ENCODE measurements at places on chromosomes 4 and X.

GRCh38 chr4:2725380-2725779 is 30.8 kb downstream of the TNIP2 start:
- DNase-seq, result no peak

DNA sequence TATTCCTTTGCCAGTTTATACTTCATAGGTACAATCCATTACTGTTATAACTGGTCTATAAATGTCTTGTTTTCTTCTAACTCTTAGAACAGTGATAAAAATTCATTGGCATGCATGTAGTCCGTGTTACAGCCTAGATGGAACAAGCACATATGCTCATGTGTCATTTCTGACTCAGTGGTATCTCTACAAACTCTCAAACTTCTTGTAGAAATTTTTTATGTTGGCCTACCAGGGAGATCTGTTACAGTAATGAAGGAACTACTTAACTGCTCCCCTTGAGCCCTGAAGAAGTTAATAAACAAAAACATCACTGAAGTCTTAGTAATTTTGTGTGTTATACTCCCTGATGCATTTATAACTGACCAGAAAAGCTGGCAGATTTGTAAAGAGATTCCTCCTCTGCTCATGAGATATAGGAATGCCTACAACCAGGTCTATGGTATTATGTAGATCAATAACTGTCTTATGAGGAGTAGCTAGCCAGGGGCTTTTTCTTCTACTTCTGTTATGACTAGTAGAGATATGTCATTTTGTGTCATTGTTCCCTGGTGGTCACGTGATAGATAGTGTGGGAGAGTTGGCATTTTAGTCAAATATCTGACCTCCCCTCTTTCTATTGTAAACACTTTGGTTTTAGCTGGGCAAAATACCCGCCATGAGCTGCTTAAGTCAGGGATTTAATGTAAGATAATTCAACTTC is 53.7 kb upstream of the FAAH2 start:
- DNase-seq, result no peak

DNA sequence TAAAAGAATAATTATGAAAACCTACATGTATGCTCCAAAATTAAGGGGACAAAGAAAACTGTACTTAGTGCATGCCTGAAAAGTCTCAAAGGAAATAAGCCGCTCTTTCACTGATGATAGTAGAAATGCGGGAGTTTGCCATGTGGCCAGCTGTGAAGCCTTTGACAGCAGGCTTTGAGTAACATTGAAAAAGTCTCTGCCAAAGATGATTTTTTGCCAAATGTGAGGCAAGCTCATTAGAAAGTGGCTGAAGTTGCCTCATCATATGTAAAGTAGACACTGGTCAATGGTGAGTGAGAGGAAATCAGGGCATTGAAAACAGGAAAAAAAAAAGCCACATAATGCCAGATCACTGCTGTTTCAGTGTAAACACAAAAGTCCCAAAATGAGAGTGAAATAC is 2360.1 kb downstream of the PCDH7 start:
- DNase-seq, result peak; percentile 44

DNA sequence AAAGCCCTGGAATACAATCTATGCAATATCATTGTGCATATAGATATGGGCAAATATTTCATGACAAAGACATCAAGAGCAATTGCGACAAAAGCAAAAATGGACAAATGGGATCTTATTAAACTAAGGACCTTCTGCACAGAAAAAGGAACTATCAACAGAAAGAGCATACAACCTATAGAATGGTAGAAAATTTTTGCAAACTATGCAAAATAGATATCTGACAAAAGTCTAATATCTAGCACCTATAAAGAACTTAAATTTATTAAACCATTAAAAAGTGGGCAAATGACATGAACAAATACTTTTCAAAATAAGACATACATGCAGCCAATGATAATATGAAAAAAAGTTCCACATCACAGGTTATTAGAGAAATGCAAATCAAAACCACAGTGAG is 312.9 kb downstream of the GLUD2 start:
- no peak for DNase-seq

DNA sequence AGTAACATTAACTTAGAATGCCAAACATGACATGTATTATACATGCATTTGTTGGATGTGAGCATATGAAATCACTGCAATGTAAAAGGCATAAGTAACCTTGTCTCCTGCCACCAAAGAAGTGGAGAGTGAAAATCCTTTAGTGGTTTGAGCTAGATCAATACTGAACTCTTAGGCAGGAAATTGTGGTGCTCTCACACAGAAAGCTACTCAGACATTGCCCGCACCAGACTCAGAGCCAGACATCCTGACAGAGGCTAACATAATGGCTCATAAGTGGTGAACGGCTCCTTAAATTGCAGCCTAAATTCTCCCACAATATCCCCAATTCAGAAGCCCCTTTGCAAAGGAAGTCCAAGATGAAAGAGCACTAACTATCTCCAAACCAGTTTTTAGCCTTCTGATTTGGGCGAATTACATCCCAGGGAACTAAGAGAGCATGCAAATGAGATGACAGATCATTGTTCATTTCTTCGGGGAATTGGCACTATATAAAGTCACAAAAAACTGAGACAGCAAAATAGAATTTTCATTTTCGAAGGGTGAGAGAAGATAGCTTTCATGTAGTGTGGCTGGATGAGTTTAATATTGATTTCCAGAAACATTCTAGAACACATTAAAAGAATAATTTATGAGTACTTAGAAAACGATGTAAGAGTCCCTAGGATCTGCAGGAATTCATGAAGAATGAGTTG is 233.6 kb upstream of the RPS6KA3 start:
- no peak for DNase-seq

- DNase-seq, result peak; percentile 51
Observed at GRCh38 chr4:56134266-56134665, 185.5 kb downstream of the CEP135 start.

DNA sequence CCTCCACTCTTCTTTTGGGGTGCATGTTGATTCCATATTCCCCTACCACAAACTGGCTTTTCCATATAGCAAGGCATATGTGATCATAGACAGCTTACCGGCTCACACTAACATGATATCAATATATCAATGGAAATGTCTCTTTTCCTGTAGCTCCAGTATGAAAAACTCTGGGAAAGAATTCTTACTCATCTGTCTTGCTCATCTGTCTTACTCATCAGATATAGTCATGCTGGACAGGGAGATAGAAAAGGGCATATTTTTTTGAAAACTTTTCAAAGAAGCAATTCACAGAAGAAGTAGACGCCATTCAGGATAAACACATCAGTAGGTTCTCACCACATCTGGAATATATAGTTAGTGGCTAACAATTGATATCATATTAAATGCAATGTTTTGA is 794.7 kb downstream of the RAB28 start:
- peak; percentile 6 for DNase-seq

DNA sequence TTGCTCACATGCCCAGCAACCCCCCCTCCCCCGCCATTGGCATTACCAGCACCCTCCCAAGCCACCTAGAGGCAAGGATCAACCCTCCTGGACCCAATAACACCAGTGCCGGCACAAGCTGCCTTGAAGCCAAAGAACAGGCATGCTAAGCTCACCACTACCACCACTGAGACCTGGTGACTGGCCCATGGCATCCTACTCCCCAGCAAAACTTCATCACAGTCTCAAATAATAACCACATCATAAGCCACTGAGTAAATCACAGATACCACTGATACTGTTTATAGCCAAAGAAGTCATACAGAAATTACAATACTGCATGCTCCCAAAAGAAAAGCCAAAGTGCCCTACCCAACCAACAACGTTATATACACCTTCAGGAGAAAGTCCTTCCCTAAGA is 73.6 kb upstream of the RPL34 start:
- DNase-seq, result no peak

DNA sequence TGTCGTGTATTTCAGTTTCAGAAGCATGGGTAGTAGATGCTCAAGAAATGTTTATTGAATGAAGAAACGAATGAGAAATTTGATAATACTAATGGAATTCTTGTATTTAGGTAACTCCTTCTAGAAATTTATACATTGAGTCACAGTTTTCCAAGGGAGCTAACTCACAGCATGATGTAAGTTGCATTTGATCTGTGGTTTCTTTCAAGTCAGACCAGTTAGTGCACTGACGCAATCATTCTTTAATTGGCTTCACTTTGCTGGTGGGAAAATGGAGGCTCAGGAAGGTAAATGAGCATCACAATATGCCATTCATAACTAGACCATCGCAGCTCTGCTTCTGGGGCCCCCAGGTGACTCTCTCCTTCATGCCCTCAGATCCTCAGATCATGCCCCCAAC is 17.3 kb upstream of the CWH43 start:
- peak; percentile 79 for DNase-seq

- no peak for DNase-seq
Observed at GRCh38 chr4:790466-790820, 35.5 kb downstream of the CPLX1 start.

- peak; percentile 41 for DNase-seq
Observed at GRCh38 chrX:140524556-140524955, 19.7 kb upstream of the SOX3 start.

- peak; percentile 52 for DNase-seq
Observed at GRCh38 chr4:168449719-168450452, 30.4 kb downstream of the DDX60L start.

GRCh38 chr4:41160856-41161255 is 53.5 kb downstream of the APBB2 start:
- peak; percentile 60 for DNase-seq

GRCh38 chrX:119130911-119131310 is 3.3 kb upstream of the KIAA1210 start:
- no peak for DNase-seq

- peak; percentile 2 for DNase-seq
Observed at GRCh38 chr4:180060159-180060889, 2182.9 kb upstream of the TENM3 start.

DNA sequence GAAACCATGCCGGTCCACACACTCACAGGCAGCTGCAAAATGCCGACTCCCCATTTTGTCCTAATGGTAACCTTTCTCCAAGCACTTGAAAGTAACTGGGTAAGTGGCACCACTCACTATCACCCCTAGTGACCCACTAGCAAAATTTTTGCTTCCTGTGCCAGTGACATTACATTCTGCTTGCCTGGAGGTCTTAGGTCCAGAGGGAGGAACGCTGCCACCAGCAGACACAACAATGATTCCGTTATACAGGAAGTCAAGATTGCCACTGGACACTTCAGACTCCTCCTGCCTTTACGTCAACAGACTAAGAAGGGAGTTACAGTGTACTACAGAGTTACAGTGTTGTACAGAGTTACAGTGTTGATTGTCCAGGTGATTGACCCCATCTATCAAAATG is 11.8 kb upstream of the TMEM192 start:
- no peak for DNase-seq

- no peak for DNase-seq
Observed at GRCh38 chr4:185212581-185212980, 3.2 kb downstream of the SNX25 start.

DNA sequence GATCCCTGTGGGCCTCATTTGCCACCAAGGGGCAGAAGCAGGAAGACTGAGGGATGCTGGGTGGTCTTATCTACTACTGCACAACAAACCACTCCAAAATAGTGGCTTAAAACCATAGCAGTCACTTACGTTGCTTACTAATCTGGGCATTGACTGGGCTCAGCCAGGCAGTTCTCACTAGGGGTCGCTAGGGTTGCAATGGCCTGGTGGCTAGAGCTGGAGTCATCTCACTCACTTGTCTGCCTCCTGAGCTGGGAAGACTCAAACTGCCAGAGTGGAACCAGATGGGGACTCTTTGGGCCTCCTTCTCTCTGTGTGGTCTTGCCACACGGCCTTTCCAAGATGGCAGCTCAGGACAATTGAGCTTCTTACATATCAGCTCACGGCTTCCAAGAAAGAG is 216.3 kb upstream of the BCOR start:
- no peak for DNase-seq

GRCh38 chr4:156505341-156505955 is 466.2 kb downstream of the PDGFC start:
- no peak for DNase-seq

GRCh38 chrX:53223068-53223693 is 1.8 kb downstream of the KDM5C start:
- DNase-seq, result peak; percentile 22

- peak; percentile 40 for DNase-seq
Observed at GRCh38 chr4:137946453-137947174, 295.5 kb downstream of the SLC7A11 start.

DNA sequence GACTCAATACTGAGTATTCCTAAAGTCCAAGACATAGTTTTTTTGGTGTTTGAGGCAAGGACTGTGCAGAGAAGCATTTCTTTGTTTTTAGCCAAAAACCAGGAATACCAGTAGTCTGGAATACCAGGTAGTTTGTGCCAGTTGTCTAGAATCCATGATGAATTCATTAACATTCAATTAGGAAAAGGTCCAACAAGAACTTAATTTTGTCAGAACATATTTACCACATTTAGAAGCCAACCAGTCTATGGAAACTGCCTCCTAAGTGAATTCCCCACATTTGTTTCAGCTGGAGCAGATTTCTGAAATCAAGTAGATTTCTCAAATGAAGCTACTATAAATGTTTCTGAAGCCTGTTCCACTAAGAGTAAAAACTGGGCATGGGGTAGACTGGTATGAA is 1584.8 kb upstream of the ADGRL3 start:
- no peak for DNase-seq

GRCh38 chrX:136211766-136212556 is 39.2 kb downstream of the MAP7D3 start:
- no peak for DNase-seq

DNA sequence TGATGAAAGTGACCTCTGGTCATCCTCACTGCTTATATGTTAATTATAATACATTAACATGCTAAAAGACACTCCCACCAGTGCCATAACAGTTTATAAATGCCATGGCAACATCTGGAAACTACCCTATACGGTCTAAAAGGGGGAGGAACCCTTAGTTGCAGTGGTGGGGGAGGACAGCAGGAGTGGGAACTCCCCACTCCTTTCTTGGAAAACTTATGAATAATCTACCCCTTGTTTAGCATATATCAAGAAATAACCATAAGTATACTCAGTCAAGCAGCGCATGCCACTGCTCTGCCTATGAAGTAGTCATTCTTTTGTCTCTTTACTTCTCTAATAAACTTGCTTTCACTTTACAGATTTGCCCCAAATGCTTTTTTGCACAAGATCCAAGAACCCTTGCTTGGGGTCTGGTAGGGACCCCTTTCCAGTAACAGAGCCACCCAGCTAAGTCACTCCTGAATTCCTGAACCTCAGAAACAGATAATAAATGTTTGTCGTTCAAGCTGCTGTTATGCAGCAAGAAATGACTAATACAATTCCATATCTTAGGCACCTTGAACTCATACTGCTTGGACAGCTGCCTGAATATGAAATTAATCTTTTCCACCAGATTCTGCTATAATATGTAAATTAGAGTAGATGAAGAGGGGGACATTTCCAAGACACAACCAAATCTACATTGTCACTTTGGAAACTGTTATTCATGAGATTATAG is 14.4 kb upstream of the REPS2 start:
- no peak for DNase-seq

- peak; percentile 10 for DNase-seq
Observed at GRCh38 chr4:88040707-88041106, 33.3 kb downstream of the PKD2 start.

GRCh38 chr4:83219344-83220331 is 65.0 kb downstream of the COQ2 start:
- DNase-seq, result peak; percentile 31

GRCh38 chr4:173014113-173014558 is 154.5 kb upstream of the GALNT7 start:
- peak; percentile 78 for DNase-seq

All from GM23248 (cell line).